ENCODE measurements at places on chromosomes 16 and 17.

DNA sequence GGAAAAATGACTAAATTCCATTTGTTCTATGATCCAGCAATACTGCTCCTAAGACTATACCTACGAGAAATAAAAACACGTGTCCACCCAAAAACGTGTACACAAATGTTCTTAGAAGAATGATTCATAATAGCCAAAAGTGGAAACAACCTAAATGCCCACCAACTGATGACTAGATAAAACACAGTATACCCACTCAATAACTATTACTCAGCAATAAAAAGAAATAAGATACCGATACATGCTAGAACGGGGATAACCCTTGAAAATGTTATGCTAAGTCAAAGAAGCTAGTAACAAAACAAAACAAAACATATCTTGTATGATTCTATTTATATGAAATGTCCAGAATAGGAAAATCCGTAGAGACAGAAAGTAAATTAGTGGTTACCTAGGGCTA, 17.6 kb downstream of the CCL16 start:
- DNase-seq, result no peak

DNA sequence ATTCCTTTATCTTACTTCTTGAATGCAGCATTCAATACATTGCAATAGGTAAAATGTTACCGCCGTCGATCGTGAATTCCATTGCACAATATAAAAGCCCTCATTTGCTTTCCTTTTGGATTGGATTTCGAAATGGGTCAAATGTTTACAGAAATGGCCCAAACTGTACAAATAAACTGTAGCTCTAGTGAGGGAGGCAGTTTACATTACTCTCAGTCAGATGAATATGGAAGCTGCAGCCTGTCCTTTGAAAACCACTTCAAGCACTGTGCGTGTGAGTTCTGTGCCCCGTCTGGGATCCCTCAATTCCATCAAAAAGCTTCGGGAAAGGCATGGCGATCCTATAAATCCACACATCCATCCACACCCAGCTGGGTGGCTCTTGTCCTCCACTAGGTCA, 258.6 kb upstream of the FOXF1 start:
- DNase-seq, result no peak

- DNase-seq, result no peak
Observed at GRCh38 chr17:71224824-71225575, 895.8 kb upstream of the SOX9 start.

GRCh38 chr17:64709481-64709880, 47.4 kb upstream of the SMURF2 start:
- DNase-seq, result no peak

DNA sequence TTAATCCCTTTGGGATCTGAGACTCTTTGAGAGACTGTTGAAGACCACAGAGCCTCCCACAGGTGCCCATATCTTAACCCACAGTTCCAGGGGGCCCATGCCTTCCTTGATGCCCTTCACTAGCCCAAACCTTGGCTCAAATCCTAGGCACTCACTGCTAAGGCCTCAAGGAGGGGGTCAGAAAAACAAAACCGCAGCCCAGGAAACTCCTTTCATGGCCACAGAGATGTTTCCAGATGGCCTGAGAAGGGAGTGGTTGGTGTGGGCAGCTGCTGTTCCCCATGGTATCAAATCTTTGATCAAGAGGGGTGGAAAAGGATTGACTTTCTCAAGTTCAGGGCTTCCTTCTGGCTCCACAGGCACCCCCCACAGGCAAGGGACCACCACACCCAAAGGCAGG, 44.7 kb downstream of the CDH1 start:
- no peak for DNase-seq

DNA sequence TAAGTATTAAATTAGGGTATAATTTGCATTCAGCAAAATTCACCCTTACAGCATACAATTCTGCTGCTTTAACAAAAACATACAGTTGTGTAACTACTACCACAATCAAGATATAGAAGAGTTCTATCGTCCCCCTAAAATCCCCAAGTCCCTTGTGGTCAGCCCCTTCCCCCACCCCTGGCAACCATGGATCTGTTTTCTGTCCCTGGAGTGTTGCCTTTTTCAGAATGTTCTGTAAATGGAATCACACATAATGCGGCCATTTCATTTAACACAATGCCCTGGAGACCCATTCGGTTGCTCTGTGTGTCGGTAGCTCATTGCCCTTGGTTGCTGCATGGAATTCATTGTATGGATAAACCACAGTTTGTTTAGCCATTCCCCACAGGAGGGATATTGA, 190.2 kb downstream of the IRX5 start:
- no peak for DNase-seq

DNA sequence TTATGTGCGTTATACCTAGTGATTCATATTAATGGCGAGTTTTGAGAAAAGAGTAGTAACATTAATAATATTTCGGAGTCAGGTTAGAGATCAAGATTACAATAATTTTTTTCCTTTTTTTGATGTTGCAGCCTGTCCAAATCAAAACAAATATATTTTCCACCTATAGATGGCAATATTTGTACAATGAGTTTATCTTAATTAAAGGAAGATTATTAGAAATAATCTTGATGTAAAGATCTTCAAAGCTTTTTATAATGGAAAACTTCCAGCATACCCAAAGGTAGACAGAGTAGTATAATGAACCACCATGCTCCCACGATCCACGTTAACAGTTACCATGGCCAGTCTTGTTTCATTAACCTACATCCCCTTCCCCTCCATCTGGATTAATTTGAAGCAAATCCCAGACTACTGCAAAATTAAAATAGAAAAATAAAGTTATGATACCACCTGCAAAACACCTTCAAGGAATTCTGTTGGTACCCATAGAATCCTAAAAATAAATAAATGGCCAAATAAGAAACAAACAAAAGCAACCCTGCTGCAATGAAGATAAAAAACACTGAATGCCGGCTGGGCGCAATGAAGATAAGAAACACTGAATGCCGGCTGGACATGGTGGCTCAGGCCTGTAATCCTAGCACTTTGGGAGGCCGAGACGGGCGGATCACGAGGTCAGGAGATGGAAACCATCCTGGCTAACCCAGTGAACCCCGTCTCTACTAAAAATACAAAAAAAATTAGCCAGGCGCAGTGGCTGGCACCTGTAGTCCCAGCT, 46.5 kb upstream of the GINS3 start:
- no peak for DNase-seq

GRCh38 chr16:47507701-47508100, 46.6 kb downstream of the PHKB start:
- DNase-seq, result no peak

DNA sequence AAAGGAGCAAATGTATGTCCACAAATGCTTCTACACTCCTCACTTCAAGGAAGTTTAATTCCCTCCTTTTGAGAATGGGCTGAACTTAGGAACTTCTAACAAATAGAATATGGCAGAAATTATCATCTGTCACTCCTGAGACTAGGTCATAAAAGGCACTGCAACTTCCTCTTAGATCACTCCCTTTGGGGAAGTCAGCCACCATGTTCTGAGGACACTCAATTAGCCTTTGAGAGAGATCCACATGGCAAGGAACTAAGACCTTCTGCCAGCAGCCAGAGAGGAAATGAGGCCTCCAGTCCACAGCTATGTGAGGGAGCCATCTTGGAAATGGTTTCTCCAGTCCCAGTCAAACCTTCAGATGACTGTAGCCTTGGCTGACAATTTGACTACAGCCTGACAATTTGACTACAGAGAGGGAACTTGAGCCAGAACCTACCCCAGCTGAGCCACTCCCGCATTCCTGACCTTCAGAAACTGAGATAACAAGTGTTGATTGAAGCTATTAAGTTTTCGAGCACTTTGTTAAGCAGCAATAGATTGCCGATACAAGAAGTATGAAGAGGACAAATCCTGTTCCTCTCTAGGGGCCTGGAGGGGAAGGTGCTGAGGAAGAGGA, 113.4 kb upstream of the SEC14L1 start:
- DNase-seq, result no peak

GRCh38 chr17:80347536-80347935, 67.4 kb upstream of the ENDOV start:
- DNase-seq, result no peak

- DNase-seq, result no peak
Observed at GRCh38 chr17:30414486-30414885, 35.8 kb downstream of the CPD start.

GRCh38 chr17:34820922-34821321, 140.3 kb downstream of the CCT6B start:
- no peak for DNase-seq

GRCh38 chr17:64741038-64741641, 79.0 kb upstream of the SMURF2 start:
- no peak for DNase-seq

DNA sequence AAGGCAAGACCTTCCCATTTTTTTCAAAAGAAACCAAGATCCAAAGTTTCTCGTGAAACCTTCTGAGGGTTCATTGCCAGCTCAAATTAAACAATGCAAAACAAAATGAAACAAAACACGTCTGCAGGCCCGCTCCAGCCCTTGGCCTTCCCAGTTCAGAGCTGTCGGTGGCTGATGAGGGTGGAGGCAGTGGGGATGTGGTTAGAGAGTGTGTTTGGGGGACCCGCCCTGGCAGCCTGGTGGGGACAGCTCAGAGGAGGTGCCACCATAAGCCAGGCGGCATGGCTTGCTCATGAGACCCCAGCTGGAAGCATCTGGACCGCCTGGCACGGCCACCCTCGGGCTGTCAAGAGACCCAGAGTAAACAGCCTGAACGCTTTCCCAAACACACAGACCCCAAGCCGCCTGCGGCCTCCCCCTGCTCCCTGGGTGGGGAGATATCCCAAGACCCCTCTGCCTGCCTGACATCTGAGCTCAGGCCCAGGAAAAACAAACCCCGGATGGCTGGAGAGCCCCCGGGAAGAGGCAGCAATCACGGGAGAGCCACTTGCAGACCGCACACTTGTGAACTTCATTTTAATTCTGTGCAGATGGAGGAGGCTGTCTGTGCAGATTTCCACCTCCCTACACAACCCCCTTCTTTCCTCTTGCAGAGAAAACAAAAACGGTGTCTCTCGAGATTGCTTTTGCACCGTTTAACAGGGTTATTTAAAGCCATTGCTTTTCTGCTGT, 35.4 kb upstream of the LITAF start:
- DNase-seq, result no peak

GRCh38 chr17:15651583-15652110, 32.1 kb upstream of the FBXW10B start:
- DNase-seq, result no peak

DNA sequence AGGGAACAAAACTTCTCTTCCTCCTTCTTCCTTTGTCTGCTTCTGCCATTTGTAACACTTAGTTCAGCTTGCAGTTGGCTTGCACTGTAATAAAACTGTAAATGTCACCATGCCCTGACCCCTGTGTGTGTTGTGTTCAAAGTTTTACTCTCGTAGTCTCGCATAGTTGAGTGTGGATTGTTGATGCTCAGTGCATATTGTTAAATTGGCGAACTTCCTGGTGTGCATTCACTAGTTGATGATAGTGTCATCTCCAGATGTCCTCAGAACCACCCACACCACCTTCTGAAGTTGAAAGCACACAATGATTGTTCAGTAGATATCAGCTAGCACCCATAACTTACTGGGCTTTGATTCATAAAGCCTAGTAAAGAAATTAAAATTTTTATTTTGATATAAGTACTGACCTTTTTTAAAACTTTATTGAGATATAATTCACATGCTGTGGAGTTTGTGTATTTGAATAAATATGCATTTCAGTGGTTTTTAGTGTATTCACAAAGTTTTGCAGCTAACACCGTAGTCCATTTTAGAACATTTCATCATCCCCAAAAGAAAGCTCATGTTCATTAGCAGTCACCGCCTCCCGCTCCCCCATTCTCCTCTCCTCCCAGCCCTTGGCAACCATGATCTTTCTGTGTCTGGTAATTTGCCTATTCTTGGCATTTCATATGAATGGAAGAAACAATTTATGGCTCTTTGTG, 25.0 kb downstream of the USP10 start:
- no peak for DNase-seq

- no peak for DNase-seq
Observed at GRCh38 chr17:41516830-41517283, 1.8 kb downstream of the KRT15 start.

- DNase-seq, result no peak
Observed at GRCh38 chr16:77551357-77551756, 116.5 kb upstream of the ADAMTS18 start.

DNA sequence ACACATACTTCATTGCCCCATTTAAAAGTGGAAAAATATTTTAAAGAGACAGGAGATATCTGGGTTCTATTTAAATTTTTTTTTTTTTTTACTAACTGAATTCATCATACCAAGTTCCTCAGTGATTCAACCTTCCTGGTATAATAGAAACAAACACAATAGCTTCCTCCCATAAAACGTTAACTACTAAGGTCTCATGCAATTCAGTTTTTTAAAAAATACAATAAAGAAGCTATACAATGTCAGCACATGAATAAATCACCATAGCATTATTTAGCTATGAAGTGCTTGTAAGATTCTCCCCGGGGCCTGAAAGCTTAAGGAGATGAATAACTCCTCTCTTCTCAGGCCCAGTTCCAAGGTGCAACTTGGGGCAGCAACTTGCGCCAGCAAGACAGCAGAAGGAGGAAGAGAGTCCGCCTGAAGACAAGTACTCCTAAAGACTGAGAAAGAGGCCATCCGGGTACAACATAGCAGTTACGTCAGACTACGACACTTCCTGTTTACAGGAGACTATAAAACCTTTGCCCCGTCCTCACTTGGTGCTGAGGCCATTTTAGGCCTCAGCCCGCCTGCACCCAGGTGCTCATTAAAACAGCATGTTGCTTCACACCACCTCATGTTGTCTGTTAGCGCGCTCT, 81.5 kb downstream of the MYO1D start:
- DNase-seq, result no peak

DNA sequence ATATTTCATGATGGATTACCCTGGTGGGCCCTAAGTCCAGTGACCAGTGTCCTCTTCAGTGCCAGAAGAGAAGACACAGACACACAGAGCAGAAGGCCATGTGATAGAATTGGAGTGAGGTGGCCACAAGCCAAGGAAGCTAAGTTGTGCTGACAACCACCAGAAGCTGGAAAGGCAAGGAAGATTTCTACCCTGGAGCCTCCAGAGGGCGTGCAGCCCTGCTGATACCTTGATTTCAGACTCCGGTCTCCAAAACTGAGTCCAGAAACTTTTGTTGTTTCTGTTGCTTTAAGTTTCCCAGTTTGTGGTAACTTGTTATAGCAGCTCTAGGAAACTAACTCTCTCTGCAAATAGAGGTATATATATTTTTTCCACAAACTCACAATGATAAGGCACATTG, 396.6 kb upstream of the ASIC2 start:
- no peak for DNase-seq

GRCh38 chr16:9820476-9821246, 361.6 kb downstream of the GRIN2A start:
- no peak for DNase-seq

- DNase-seq, result no peak
Observed at GRCh38 chr17:32264140-32264799, 1.4 kb upstream of the RHBDL3 start.

DNA sequence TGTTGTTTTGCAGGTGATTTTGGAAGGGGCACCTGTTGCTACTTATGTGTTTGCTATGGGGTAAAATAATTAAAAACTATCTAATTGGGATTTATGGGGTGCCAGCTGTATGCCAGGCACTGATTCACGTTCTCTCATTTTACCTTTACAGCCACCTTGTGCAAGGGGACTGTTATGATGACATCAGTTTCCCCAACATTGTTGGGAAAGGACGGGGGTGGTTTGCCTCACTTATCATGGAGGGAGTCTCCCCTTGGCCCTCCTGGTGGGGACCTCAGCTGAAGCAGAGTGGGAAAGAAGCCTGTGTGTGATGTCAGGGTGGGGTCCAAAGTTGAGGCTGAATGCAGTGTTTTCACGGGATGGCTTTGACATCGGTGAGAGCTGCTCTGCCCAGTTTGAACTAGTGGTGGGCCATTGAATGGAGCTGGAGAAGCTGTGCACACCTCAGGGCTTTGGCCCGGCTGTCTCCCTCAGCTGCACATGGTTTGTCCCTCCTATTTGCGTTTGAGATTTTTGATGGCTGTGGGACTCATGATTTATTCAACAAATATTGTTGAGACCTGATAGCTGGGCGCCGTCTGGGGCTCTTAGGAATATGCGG, 36.1 kb downstream of the CMIP start:
- DNase-seq, result no peak

Measured in stimulated activated CD8-positive, alpha-beta memory T cell treated with anti-CD3 and anti-CD28 coated beads, Interleukin-7, amount 100 ng/mL, for 1 hour (primary cell).